ENCODE measurements at places on chromosomes 11 and 22.
A peak's percentile ranks its signal among the peaks of the same experiment; 100 is the strongest.

GRCh38 chr22:20418211-20418788, 19.3 kb downstream of the SCARF2 start:
- DNase-seq: peak; percentile 76

GRCh38 chr11:68994894-68995285, 14.1 kb upstream of the MRGPRD start:
- no peak for DNase-seq

GRCh38 chr11:85029964-85030363, 597.2 kb downstream of the DLG2 start:
- DNase-seq: no peak

DNA sequence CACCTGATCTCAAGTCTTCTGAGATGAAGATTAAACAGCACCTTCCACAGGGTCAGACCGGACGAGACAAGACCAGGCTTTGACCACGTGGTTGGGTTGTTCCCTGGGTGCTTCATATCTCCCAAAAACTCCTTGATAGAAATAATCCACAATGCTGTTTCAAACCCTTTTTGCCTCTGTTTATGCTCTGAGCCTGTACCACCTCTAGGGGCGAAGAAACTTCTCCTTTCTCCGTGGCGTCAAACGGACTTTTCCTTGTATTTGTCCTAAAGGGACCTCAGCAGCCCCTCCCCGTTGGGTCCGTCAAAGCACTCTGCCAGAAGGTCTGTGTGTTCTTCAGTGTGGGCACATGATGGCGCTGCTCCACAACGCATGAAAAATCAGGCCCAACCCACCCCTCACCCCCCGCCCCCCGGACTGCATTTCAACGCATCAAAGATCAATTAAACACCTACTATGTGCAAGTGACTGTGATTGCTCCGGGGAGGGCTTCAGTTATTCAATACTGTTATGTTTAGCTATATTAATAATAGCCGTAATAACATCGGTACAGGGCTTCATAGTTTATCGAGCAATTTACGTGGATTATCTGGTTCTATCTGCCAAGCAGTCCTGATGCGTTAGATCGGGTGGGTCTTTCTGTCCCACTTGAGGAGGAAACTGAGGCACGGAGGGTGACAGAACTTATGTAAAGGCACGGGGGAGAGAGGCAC, 17.3 kb upstream of the EIF3D start:
- DNase-seq: peak; percentile 57

- DNase-seq: no peak
Observed at GRCh38 chr22:29146091-29146560, 59.6 kb upstream of the EMID1 start.

GRCh38 chr11:25593221-25593620, 738.7 kb upstream of the ANO3 start:
- no peak for DNase-seq

DNA sequence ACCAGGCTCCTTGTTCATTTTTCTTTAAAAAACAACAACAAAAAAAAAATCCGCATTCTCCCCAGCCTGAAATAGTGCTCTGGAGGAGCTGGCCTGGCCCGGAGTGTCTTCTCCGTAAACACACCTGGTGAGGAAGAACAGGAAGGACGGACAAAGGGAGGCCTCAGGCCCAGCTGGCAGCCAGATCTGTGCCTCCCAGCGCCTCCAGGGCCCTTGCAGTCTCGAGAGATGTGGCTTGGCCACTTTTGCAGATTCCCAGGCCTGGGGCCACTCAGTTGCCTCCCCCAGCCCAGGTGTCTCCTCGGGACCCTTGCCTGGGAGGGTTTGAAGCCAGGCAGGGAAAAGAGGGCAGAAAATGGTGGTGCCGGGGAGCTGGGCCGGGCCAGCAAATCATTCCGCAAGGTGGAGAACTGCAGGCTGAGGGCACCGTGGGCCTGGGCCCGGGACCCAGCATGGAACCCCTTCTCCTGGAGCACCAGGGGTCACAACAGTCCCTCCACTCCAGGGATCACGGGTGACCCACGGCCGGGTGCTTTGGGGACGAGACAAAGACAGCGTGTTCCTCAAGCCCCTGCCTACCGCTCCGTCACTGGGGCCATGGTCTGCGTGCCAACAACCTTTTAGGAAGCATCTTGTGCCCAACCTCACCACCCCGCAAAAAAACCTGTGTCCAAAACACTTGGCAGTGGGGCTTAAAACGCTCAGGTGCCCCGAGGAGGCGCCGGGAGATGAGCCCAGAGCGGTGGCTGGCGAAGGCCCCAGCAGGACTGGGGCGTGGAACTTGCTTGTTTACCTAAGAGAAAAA, 67.1 kb upstream of the WNT7B start:
- DNase-seq: no peak

DNA sequence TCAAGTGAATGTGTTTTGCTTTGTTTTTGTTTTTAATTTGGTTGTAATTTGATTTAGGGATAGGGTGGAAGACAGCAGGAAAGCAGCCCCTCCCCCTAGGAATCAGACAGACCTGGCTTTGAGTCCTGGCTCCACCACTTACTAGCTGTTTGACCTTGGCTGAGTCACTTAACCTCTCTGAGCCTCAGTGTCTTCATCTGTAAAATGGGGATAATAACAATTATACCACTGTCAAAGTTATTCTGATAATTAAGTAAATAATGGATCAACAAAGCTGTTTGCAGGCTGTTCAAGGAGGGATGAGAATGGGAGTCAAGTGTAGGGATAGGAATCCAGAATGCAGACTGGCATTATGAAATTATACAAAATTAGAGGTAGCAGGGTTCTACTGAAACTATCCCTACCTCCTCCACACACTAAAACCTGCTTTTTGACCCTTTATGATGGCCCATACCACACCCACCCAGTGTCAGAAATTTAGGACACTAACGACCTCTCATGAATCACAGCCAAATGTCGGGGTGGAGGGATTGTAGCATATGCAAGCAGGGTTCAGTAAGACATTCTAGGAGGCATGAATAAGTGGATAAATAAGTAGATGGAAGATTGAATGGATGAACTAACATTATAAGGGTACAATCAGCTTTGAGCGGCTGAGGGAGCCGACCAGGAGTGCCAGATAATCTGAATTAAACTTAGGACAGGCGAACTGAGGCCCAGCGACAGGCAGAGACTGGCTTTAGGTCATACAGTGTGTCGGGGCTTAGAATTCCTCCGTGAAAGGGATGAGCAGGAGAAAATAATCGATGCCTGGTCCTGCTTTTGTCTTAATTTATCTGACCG, 974 bp downstream of the ANAPC15 start:
- DNase-seq: no peak

DNA sequence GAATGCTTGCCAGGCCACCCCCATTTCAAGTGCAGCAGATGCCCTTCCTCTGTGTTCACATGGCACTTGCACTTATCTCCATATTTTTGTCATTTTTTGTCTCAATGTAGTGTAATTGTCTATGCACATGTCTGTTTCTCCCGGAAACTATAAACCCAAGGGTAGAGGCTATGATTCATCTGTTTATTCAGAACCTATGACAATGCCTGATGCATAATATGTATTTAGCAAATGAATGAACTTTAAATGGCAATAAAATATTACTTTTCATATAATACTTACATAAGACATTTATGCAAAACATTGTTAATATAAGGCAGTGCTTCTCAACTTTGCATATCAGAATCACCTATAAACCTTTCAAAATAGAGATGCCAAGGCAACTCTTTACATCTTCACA, 6.7 kb downstream of the PAK1 start:
- DNase-seq: no peak

GRCh38 chr11:65428578-65429067, 6.0 kb downstream of the NEAT1 start:
- no peak for DNase-seq

GRCh38 chr11:120642196-120642894, 130.8 kb downstream of the GRIK4 start:
- no peak for DNase-seq

DNA sequence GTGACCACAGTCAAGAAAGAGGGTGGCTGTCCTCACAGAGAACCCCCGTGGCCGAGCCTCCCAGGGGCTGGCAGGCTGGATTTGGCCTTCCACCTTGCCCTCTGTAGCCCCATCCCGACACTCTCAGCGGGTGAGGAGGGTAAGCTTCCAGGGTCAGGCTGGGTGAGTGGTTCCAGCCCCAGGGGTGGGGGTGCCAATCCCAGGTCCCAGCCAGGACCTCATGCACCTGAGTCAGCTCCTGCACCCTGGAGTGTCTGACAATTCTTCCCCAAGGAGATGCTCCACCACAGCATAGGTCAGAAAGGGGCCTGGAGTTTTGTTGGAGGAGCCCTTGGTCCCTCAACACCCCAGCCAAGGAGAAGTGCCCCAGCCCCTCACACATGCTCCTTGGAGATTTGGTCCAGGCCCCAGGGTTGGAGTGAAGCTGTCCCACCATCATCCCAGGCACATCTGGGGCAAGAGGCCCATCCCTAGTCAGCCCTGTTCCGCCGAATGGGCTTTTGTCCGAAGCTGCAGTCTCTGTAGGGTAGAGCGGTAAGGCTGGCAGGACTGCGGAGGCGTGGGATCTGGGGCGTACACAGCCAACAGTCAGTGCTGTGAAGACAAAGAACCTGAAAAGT, 8.4 kb downstream of the LINC01488 start:
- DNase-seq: no peak

GRCh38 chr11:120778685-120779490, 245.0 kb upstream of the TBCEL start:
- no peak for DNase-seq

- peak; percentile 98 for DNase-seq
Observed at GRCh38 chr22:18001040-18001893, 23.1 kb downstream of the MICAL3 start.

GRCh38 chr22:39525658-39525975, 5.3 kb downstream of the ATF4 start:
- no peak for DNase-seq

DNA sequence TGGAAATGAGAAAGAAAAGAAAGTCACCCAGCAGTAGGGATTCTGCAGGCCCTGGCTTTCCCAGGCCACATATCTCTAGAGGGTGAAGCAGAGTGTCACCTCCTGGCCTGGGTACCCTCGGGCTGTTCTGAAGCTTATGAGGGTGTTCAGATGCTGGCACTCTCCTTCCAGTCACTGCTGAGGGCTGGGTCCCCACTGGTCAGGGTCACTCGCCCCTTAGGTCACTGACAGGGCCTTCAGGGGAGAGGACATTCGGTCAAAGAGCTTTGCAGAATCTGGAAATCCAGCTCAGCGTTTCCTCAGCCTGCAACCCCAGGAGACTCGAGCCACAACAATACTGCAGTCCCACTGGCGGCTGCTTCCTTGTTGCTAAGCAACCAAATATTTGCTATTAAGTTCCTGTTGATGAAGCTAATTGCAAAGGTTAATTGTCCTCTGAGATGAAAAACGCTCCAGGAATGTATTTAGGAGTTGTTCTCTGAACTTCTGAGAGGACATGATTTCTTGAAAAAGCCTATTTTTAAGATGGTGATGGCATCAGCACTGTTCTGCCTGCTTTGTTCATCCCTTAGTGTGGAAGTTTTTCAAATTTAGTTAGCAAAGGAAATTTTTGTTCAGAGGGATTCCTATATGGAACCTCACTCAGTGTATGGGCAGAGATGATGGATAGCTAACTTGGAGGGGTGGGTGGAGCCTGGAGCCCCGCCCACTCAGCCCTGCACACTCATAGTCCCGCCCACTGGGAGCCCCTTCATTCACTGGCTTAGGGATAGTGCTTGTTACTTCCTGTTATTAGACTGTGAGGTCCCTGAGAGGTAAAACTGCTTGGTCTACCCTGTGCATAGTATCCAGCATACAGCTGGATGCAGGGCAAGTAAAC, 109.2 kb downstream of the CSNK2A3 start:
- peak; percentile 85 for DNase-seq

DNA sequence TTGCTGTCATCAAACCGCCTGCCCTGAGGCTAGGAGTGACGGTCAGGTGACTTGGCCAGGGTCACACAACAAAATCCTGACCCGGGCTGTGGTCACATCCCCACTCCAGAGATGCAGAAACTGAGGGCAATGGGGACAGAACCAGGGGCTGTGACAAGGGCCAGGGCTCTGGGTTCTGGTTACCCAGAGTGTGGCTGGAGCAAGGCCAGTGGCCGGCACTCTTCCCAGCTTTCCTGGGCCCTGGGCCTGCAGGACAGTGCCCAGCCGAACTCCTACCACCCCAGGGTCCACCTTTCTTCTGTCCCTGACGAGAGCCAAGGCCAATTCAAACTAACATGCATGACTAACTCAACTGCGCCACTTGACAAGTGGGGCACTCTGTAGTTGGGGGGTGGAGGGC, 35.9 kb downstream of the ARVCF start:
- no peak for DNase-seq

- DNase-seq: no peak
Observed at GRCh38 chr11:85137597-85137996, 489.5 kb downstream of the DLG2 start.

DNA sequence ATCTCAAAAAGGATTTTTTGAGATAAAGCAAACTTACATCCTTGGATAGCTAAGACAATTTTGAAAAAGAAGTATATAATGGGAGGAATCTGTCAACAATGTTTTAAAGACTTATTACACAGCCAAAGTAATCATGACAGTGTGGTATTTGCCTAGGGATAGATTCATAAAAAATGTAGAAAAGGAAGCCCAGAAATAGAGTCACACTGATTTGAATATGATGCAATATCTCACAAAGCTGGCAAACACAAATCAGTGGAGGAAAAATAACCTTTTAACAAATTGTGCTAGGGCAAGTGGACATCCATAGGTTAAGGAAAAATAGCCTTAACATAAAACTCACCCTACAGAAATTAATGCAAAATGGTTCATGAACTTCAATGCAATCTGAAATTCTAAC, 6.0 kb downstream of the XKR3 start:
- no peak for DNase-seq

GRCh38 chr22:37529652-37530345, 10.6 kb upstream of the CARD10 start:
- no peak for DNase-seq

- DNase-seq: no peak
Observed at GRCh38 chr22:27795053-27795452, 6.5 kb downstream of the MN1 start.

DNA sequence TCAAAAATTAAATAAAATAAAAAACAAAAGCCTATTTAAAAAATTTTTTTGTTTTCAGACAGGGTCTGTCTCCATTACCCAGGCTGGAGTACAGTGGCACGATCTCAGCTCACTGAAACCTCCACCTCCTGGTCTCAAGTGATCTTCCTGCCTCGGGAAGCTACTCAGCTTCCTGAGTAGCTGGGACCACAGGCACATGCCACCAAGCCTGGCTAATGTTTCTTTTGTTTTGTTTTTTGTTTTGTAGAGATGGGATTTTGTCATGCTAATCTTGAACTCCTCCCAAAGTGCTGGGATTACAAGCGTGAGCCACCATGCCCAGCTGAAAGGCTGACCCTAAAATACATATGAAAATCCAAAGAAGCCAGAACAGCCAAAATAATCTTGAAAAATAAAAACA, 20.4 kb upstream of the L3MBTL2 start:
- no peak for DNase-seq

DNA sequence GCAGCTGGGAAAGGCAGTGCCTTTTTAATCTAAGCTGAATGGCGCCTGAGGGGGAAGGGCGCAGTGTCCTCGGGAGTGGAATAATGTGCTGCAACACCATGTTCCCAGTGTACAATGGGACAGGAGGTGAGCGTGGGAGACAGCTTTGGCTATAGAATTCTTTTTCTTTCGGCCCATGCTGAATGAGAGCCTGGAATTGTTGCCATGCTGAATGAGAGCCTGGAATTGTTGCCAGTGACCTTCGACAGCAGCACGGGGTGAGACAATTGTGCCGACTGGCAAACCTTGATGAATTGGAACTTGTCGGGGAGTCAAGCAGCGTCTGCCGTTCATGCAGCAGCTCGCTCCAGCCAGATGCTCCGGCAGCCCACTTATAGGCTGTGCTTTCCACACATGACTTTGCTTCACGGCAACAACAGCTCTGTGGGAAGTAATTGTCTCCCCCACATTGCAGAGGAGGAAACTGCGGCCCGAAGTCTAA, 141.4 kb upstream of the E2F8 start:
- no peak for DNase-seq

Measured in germinal center (tissue), 1 donor.